ENCODE measurements at places on chromosomes 1 and 21.

GRCh38 chr1:178774263-178774662 lies 49.2 kb downstream of the RALGPS2 start:
- no peaks in the 10 kb centered on the region for H3K4me1 ChIP-seq
- no peak overlapping the region for H3K4me3 ChIP-seq
- no peaks in the 10 kb centered on the region for H3K36me3 ChIP-seq
- peak; percentile 25 for DNase-seq
- H3K27me3 ChIP-seq: no peaks in the 10 kb centered on the region
- no peak overlapping the region for H3K27ac ChIP-seq

GRCh38 chr1:91850708-91851107 lies 35.2 kb downstream of the TGFBR3 start:
- H3K27ac ChIP-seq: no peak overlapping the region
- H3K4me1 ChIP-seq: peaks cover 6% of the 10 kb centered on the region
- DNase-seq: no peak
- no peak overlapping the region for H3K4me3 ChIP-seq
- H3K36me3 ChIP-seq: no peaks in the 10 kb centered on the region

- H3K4me3 ChIP-seq: peak overlapping the region; percentile 25
- H3K27me3 ChIP-seq: no peaks in the 10 kb centered on the region
- H3K27ac ChIP-seq: peak overlapping the region; percentile 40
Measured at GRCh38 chr1:27436204-27437159, 44.1 kb downstream of the GPR3 start.

DNA sequence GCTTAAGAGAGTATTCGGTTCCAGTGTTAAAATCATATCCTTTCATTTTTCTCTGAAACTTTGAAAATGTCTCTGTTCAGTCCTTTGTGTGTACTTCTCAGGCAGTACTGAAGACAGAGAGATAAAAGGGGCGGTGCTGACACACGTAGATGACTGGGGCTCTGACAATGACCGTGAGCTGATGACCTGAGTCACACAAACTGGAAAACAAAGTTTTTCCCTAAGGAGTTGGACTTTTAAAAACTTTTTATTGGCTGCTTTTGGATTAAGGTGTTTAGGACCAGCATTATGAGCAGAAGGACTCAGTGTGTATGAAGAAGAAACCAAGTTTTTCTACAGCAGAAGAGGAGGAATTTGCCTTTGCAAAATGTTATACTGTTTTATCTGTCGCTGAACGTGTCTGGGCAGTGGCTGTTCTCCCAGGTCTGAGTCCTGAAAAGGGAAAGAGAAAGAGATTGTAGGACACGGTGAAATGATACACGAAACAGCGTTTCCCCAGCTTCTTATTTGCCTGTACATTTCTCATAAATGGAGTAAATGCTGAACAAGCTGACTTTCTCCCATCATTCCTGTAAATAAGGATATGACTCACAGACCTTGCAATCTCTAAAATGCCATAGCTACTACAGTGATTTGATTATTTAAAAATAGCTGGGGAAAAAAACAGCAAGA lies 51.5 kb downstream of the MAP3K7CL start:
- no peaks in the 10 kb centered on the region for H3K27me3 ChIP-seq
- H3K36me3 ChIP-seq: no peaks in the 10 kb centered on the region
- no peak for DNase-seq
- H3K27ac ChIP-seq: no peak overlapping the region

GRCh38 chr1:99232172-99232571 lies 32.1 kb upstream of the PLPPR4 start:
- no peaks in the 10 kb centered on the region for H3K36me3 ChIP-seq
- H3K27me3 ChIP-seq: no peaks in the 10 kb centered on the region
- no peak overlapping the region for H3K27ac ChIP-seq
- DNase-seq: no peak

DNA sequence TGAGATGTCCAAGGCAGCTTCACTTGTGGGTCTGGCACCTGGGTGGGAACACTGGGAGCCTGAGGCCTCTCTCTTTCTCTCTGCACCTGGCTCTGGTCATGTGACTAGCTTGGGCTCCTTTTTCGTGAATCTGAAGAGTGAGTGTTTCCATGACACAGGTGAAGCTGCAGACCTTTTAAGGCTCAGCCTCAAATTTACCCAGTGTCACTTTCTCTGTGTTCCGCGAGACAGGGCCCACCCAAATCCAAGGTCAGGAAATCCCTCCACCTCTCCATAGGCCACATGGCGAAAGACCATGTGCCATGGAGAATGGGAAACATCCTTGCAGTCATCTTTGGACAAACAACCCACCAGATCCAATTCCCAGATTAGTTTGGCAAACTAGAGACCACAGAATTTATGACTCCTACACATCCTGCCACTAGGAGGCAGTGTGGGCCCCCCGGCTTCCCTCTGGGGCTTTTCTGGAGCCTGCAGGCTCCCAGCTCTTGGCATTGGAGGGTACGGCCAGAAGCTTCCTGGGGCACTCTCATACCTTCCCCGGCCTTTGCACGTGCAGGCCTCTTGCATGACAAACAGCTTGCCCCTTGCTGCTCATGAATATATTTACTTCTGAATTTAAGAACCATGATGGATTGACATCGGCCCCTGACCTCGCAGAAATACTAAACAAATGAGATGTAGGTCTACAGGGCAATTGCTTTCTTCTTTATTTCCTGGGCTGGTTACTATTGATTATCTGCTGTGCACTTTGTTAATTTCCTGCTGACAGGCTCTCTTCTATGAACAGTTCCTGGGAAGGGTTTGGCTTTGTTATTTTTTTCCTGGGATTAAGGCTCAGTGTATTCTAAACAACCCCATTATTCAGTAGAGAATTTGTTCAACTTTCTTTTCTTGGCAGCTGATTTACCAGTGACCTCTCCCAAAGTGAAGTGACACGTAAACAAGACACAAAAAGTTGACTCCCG lies 180.7 kb downstream of the KAZN start:
- H3K27ac ChIP-seq: no peak overlapping the region
- H3K4me3 ChIP-seq: no peak overlapping the region
- no peaks in the 10 kb centered on the region for H3K36me3 ChIP-seq

DNA sequence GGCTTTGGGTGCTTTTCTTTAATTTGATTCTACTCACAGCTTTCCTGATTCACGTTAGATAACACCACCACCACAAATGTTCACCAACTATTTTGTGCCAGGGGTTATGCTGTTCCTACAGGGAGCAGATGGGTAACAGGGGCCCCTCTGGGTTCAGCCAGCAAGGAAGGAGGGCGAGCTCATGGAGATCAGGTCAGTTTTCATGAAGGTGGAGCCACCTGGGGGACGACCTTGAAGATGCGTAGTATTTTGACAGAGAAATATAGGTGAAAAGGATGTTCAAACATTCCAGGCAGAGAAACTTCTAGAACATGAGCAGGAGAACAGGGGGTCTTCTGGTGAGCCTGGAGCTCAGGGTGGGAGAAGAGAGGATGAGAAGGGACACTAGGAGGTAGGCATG lies 28.9 kb downstream of the KIAA0040 start:
- no peak for DNase-seq
- H3K4me3 ChIP-seq: no peak overlapping the region
- H3K27ac ChIP-seq: no peak overlapping the region
- no peaks in the 10 kb centered on the region for H3K27me3 ChIP-seq

GRCh38 chr21:31409831-31410487 lies 65.9 kb upstream of the TIAM1 start:
- no peak overlapping the region for H3K27ac ChIP-seq
- H3K4me3 ChIP-seq: no peak overlapping the region
- no peaks in the 10 kb centered on the region for H3K27me3 ChIP-seq
- peaks cover 11% of the 10 kb centered on the region for H3K4me1 ChIP-seq

GRCh38 chr1:54396261-54396933 lies 9.8 kb downstream of the SSBP3 start:
- no peak overlapping the region for H3K4me3 ChIP-seq
- H3K27ac ChIP-seq: no peak overlapping the region
- no peaks in the 10 kb centered on the region for H3K27me3 ChIP-seq
- no peak for DNase-seq
- peaks cover 54% of the 10 kb centered on the region for H3K36me3 ChIP-seq

- no peaks in the 10 kb centered on the region for H3K27me3 ChIP-seq
- no peak for DNase-seq
- H3K36me3 ChIP-seq: no peaks in the 10 kb centered on the region
Measured at GRCh38 chr1:214296860-214297745, 16.1 kb downstream of the SMYD2 start.

DNA sequence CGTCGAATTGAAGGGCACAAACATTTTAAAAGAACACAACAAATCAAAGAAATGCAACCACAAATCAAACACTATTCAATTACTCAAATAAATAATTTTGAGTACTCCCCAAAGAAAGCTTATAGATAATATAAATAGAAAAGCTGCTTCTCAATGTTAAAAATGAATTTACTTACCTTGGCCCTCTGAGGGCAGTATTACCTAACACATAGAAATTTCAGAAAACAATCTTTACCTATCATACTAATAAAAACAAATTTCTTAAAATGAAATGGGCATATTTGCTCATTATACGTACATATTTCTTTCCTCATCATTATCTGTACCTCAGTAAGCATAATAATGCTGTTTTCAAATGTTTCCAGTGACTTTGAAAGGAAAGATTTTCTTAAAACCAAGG lies 141.8 kb downstream of the AKT3 start:
- peak; percentile 7 for DNase-seq
- no peak overlapping the region for H3K27ac ChIP-seq
- H3K27me3 ChIP-seq: no peaks in the 10 kb centered on the region
- no peak overlapping the region for H3K4me3 ChIP-seq
- peaks cover 7% of the 10 kb centered on the region for H3K4me1 ChIP-seq

GRCh38 chr1:51569284-51570062 lies 47.4 kb upstream of the OSBPL9 start:
- no peak overlapping the region for H3K4me3 ChIP-seq
- H3K4me1 ChIP-seq: peaks cover 44% of the 10 kb centered on the region
- DNase-seq: peak; percentile 49
- no peaks in the 10 kb centered on the region for H3K27me3 ChIP-seq
- no peaks in the 10 kb centered on the region for H3K36me3 ChIP-seq
- H3K27ac ChIP-seq: peak overlapping the region; percentile 27

GRCh38 chr1:227273557-227273956 lies 44.7 kb downstream of the CDC42BPA start:
- no peaks in the 10 kb centered on the region for H3K4me1 ChIP-seq
- no peak for DNase-seq
- no peak overlapping the region for H3K27ac ChIP-seq
- H3K4me3 ChIP-seq: no peak overlapping the region

DNA sequence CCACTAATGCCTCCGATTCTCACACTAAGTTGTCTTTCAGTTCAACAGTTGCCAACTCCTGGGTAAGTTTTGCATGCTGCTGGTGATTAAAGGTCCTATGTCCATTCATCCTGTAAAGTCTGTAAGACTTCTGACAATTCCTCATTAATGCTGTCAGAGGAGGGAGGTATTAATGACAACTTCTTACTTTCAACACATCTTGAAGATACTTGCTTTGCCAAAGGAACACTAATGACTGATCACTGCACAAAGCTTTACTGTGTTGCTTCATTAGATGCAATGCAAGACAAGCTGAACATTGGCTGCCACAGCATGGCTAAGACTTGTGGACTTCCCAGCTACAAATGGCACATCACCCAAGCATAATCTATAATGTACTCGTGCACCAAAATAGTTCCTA lies 114.6 kb upstream of the PRDX6 start:
- H3K4me1 ChIP-seq: peaks cover 5% of the 10 kb centered on the region
- no peak overlapping the region for H3K27ac ChIP-seq
- H3K36me3 ChIP-seq: no peaks in the 10 kb centered on the region

GRCh38 chr1:235093696-235094592 lies 34.7 kb downstream of the TOMM20 start:
- H3K27me3 ChIP-seq: no peaks in the 10 kb centered on the region
- H3K36me3 ChIP-seq: no peaks in the 10 kb centered on the region
- H3K27ac ChIP-seq: no peak overlapping the region
- no peak overlapping the region for H3K4me3 ChIP-seq
- peaks cover 9% of the 10 kb centered on the region for H3K4me1 ChIP-seq
- DNase-seq: peak; percentile 80

DNA sequence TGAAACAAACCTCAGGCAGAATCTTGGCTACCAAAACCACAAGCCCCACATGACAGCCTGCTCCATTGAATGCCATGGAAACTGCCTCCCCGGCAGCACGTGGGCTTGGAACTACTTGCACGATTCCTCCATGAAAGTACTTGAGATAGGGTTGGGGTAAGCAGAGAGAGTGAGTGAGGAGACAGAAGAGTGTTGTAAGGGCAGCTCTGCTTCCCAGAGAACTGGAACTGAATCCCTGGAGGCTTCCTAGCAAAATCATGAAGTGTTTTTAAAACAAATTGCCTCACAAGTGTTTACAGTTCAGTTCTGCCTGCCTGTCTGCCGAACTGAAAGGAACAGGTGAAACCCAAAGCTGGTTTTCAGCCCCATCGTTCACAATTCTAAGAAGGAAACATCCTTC lies 35.3 kb upstream of the DNASE2B start:
- H3K4me3 ChIP-seq: no peak overlapping the region
- H3K27me3 ChIP-seq: no peaks in the 10 kb centered on the region

- no peak overlapping the region for H3K27ac ChIP-seq
- H3K27me3 ChIP-seq: no peaks in the 10 kb centered on the region
- no peak for DNase-seq
- H3K36me3 ChIP-seq: peaks cover 10% of the 10 kb centered on the region
Measured at GRCh38 chr21:33455686-33456446, 23.9 kb downstream of the TMEM50B start.

- no peak for DNase-seq
- no peaks in the 10 kb centered on the region for H3K27me3 ChIP-seq
- no peak overlapping the region for H3K4me3 ChIP-seq
- peaks cover 4% of the 10 kb centered on the region for H3K36me3 ChIP-seq
Measured at GRCh38 chr1:167467126-167467710, 51.1 kb downstream of the CD247 start.

GRCh38 chr1:1217621-1218523 lies 3.9 kb upstream of the TNFRSF4 start:
- no peaks in the 10 kb centered on the region for H3K27me3 ChIP-seq
- H3K4me1 ChIP-seq: peaks cover 70% of the 10 kb centered on the region
- DNase-seq: no peak
- H3K4me3 ChIP-seq: no peak overlapping the region
- peaks cover 16% of the 10 kb centered on the region for H3K36me3 ChIP-seq
- H3K27ac ChIP-seq: peak overlapping the region; percentile 86

- no peak overlapping the region for H3K4me3 ChIP-seq
- no peak overlapping the region for H3K27ac ChIP-seq
- H3K36me3 ChIP-seq: no peaks in the 10 kb centered on the region
- no peak for DNase-seq
- peaks cover 8% of the 10 kb centered on the region for H3K4me1 ChIP-seq
Measured at GRCh38 chr1:53321366-53321765, 6.5 kb downstream of the LRP8 start.

- no peaks in the 10 kb centered on the region for H3K27me3 ChIP-seq
- no peak overlapping the region for H3K4me3 ChIP-seq
- no peaks in the 10 kb centered on the region for H3K36me3 ChIP-seq
- H3K4me1 ChIP-seq: no peaks in the 10 kb centered on the region
- H3K27ac ChIP-seq: no peak overlapping the region
Measured at GRCh38 chr21:30354308-30355005, 6.1 kb upstream of the KRTAP23-1 start.

GRCh38 chr1:91844862-91845528 lies 41.0 kb downstream of the TGFBR3 start:
- H3K4me3 ChIP-seq: no peak overlapping the region
- no peaks in the 10 kb centered on the region for H3K27me3 ChIP-seq
- DNase-seq: no peak
- H3K27ac ChIP-seq: no peak overlapping the region
- H3K4me1 ChIP-seq: peaks cover 23% of the 10 kb centered on the region

Data from CD4-positive, alpha-beta memory T cell (primary cell).